Urinary bladder (tissue), 4 donors: ENCODE measurements at places on chromosomes 5 and 9.

DNA sequence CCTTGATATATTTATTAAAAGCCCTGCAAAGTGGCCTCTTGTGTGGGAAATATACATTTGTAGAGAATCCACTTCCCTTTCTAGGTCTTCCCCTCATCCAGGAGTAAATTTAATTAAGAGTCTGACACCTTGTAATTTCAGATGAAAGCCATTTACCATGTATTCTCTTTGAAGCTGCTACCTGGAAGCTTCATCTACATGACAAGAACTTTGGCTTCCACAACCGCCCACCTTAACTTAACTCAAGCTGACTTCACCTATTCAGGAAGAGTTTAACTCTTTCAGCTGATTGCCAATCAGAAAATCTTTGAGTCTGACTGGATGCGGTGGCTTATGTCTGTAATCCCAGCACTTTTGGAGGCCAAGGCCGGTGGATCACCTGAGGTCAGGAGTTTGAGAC lies 899.9 kb downstream of the TAF11L14 start:
- no peak for DNase-seq

DNA sequence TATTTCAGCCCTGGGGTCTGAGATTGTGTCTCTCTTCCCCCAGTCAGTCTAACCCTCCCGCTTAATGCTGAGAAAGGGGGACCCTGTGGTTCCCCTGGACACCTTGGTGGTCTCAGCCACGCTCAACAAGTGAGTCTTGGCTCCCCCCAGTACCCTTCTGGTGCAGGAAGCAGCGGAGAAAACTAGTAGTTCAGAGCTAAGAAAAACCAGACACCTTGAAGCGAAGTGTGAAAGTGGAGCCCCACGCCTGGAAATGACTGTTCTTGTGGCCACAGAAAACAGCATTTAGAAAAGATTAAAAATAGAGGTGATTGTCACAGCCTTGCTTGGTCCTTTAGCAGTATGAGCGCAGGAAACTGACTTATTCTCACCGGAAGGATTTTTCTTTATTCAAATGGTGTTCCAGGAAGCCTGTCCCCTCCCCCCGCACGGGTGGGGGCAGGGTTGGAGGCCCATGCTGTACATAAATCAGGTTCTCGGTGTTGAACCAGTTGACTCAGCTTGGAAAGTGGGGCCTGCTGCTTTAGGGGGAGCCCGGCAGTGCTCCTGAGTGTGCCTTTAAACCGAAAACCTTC lies 8.1 kb downstream of the ARPC5L start:
- DNase-seq = no peak

DNA sequence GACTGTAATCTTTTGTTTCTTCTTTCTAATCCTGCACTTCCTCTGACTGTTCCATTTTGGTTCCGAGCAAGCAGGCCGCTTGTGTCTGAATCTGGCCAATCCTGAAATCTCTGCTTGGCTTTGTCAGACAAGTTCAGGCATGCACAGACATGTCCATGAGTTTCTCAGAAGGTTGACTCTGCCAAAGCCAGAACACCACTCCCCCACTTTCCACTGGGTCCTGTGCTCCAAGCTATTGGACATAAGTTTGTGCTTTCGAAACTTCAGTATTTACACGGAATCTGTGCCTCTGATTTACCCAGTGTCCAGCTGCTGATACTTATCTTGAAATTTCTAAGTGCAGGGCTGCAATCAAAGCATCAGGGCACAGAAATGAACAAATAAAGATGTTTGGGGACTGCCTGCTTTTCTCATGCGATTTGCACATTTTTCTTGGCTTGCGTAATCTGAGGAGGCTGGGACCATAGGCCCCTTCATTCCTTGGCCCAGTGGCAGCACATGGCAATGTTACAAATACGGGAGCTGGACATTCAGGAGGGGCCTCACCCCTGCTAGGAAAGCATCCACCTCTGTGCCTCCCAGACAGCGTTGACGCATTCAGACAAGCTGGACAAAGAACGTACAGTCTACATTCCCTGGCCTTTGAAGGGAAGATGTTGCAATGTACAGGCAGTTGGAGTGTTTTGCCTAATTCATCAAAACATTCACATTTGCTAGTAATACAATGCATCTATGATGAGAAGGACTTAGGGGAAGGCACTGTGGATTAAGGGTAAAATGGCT lies 209.2 kb upstream of the PAPPA start:
- DNase-seq = peak; percentile 70

- no peak for DNase-seq
Measured at GRCh38 chr9:117787746-117788145, 83.5 kb downstream of the TLR4 start.

DNA sequence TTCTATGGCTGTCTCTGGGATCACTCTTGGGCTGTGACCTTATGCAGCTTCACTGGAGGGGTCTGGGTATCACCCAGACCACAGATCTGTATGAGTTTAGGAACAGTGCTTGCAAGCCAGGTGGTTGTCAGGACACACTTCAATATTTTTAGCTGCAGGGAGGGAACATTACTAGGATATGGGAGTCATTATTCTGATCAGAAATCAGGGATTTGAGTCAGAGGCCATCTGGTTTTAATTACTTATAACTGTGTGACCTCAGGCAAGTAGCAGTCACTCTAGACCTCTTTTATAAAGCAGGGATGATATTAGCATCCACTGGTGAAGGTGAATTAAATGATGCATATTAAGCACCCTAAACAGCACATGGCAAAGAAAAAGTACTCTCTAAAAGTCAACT lies 60.1 kb upstream of the NMUR2 start:
- no peak for DNase-seq

DNA sequence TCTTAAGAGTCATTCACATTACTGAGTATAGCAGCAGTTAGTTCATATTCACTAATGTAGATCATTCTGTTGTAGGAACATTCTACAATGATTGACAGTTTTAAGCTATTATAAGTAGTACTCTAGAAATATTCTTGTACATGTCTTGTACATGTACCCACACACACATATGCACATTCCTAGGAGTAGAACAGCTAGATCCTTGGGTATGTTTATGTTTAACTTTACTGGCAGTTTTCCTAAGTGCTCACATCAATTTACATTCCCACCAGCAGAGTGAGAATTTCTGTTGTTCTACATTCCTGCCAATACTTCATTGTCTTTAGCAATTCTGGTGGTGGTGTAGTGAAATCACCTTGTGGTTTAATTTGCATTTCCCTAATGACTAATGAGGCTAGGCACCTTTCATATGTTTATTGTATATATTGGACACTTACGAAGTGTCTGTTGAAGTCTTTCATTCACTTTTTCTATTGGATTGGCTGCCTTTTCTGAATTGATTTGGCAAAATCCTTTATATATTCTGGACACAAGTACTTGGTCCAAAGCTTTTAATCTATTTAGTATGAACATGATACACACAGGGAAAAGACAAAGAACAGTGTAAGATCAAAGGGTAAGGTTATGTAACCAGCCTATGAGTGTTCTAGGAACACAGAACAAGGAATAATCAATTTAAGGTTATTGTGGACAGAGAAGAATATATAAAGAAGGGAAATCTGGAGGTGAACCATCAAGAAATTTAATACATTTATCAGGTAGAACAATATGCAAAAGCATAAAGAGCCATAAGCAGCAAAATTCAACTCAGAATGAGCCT lies 95.6 kb downstream of the MLLT3 start:
- no peak for DNase-seq

GRCh38 chr9:109258481-109259302 lies 62.2 kb downstream of the EPB41L4B start:
- DNase-seq = no peak
